ENCODE measurements at places on chromosomes 5 and 9. TPM values are rescaled to one million over a fixed set of nuclear protein-coding genes. Genes with fewer than 3 reads are reported as not detected.

DNA sequence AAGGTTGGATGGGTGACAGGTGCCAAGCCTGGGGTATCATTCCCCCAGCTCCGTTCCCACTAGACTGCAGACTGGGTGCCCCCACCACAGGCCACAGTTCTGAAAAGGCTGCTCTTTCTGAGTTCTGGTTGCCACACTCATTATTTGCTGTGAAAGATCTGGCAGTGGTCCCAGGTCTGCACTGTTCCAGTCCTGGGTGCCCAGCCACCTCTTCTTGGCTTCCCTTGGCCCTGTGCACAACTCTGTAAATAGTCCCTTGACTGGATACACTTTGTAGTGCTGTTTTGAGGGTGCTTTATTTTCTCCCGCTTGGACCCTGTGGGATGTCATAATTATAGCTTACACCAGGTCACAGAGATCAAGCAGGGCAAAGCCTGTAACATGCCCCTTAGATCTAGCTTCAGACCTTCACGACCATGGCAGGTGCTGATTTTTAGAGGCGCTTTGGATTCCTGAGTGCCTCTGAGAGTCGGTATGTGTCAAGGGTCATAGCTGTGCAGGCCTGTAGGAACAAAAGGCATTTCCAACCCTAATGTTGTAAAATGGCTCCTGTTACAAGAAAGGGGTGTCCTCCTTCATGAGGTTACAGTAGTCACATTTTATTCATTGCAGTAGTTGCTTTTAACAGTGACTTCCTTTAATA is 344.9 kb downstream of the ICE1 start:
- DNase-seq, result no peak

Gene ZDHHC11B
- total RNA-seq, result 15.6 TPM

GRCh38 chr5:173093606-173094005 is 37.5 kb downstream of the CREBRF start:
- no peak for DNase-seq

DNA sequence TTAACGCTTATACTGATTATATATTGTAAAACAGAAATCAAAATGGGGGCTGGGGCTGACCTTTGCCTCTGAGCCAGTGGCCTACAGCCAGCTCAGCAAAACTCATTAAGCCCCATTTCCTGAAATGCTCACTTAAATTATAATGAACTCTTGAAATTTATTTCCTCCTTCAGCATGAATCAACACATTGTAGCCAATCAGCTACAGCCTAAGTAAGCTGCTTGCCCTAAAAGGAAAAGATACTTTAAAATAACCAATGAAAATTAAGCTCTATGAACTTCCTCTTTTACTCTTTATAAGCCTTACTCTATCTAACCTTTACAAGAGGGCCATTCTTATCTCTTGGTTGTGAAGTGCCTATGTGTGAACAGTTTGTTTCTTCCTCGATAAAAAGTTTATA is 33.5 kb upstream of the SUB1 start:
- DNase-seq, result no peak

DNA sequence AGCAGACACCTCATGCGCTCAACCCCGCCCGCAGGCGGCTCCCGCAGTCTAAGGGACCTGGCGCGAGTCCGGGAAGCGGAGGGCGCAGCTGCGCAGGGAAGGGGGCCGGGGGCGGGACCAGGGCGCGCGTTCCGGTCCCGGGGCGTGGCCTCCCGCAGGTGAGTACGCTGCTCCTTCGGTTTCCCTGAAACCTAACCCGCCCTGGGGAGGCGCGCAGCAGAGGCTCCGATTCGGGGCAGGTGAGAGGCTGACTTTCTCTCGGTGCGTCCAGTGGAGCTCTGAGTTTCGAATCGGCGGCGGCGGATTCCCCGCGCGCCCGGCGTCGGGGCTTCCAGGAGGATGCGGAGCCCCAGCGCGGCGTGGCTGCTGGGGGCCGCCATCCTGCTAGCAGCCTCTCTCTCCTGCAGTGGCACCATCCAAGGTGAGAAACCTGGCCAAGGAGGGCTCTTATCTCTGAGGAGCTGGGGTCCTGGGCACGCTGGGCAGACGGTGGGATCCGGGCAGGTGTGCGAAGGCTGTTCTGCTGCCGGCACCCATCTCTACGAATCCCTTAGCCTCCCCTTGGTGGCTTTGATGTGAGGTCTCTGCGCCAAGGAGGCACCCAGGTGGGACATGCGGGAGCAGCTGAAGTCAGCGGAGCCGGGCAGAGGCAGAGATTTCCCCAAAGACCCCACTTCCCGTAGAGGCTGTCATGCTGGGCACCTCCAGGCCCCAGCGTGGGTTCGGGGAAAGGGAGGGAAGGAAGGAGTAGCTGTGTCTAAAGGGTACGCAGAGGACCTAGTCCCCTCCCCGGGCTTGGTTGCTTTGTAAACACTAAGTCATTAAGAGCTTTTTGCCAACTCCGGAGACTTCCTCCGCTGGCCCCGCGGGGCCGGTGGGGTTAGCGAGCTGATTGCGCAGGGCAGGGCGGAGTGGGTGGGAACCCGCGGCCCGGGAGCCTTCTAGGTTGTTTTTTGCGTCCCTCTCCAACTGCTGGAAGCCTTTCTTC is at the start of gene F2RL1:
Gene F2RL1, plus strand, starts transcription at position 187 of the 988 bp plus-strand sequence. Its CDS starts 153 bp downstream, at position 340.
- DNase-seq, result peak; percentile 75

All from ureter (tissue), 1 donor.